ENCODE measurements at places on chromosomes 5 and 9.

DNA sequence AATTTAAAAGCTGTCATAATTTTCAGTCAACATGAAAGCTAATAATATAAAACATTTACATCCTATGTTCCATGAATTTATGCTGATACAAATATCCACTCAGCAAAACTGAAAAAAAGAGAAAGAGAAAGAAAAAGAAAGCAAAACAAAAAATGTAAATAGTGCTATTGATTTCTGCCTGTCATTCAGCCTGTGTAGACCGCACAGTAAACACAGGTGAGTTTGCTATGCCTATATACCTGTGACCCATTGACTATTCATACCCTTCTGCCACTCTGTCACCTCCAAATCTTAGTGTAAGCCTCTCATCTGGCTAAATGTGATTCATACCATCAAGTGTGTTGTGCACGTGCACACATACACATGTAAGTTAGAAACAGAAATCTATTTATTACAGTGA lies 359.0 kb upstream of the RORB start:
- DNase-seq = no peak

- DNase-seq = no peak
These were observed 3.8 kb downstream of the CDH9 start for GRCh38 chr5:27034565-27034964.

DNA sequence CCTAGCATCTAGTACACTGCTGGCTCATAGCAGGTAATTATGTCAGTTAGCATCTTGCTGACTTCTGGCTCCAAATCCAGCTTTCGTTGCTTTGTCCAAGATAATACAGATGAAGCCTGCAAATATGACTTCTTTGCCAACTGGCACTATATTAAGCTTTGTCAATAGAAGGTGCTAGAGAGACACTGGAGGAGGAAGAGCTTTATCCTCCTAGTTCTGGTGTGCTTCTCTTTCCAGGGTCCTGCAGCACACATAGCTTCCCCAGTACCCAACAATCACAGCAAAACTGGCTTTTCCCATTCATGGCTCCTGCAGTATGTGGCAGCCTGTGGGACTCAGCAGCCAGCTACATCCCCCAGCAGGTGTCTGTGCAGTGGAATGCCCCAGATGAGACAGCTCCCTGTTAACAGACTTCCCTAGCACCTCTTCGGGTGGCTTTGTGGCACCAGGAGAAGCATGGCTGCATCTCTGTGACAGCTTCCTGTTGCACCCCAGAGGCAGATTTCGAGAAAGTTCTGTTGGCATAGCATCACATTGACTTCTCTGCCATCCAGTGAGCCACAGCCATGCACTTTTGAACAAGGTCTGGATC lies 147.8 kb downstream of the OXCT1 start:
- no peak for DNase-seq

GRCh38 chr9:37486256-37486615 lies 488 bp downstream of the POLR1E start:
- DNase-seq = no peak

- DNase-seq = no peak
These were observed 35.7 kb downstream of the PCDHAC2 start for GRCh38 chr5:141001844-141002604.

GRCh38 chr5:167699432-167699831 lies 592.0 kb upstream of the WWC1 start:
- peak; percentile 100 for DNase-seq

DNA sequence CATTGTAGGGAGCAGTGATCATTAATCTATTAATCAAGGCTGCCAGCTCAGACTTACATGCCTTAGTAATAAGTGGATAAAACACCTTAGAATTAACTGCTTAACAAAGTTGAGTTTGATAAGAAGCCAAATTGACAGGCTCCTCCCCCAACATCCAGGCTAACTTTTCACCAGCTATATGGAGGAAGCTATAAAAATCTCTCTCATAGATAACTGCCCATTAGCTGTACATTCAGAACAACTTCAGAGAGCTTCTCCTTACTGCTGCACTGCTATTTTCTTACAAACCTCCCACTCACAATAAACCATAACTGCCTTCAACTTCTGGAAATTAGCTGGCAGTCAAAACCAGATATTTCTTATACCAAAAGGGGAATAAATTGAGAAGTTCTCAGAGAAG lies 364.1 kb downstream of the PRELID2 start:
- DNase-seq = no peak

DNA sequence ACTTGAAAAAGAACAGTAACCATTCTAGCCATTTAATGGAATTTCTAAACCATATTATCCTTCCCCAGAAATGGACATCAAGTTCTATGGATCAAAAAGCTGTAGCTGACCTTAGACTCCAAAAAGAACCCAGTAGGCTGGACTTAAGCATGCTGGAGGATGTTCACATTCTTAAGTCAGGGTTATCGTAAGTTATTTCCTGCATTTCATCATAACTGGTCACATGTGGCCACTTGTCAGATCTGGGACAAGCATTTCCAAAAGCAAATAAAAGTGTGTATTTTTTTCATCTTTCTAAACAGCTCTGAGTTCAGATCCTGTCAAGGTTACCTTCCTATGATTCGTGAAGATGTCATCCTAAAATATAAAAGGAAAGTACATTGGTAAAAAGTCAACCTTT lies 274.5 kb upstream of the PTGER4 start:
- DNase-seq = no peak

DNA sequence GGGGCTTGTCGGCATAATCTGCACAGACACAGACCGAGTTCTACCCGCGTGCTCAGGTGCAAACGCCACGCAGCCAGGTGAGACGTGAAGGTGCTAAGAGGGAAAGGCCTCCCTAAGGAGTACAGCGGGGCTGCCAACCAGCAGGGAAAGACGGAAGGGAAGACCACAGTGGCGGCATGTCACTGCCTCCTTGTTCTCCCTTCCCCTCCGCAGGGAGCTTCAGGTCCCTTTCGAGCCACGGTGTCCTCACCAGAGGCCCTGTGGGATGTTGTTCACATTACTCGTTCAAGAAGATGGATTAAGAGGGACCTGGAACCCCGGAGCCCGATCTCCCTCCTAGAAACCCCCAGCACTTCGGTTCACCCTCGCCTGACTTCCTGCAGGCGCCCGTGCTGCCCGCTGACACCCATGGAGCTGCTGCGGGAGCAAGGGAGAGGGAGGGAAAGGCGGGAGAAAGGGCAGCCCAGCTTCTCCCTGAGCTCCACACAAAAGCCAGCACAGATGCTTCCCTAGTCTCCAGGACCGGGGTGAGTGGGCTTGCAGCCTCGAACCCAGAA lies 686 bp downstream of the BRD9 start:
- DNase-seq = no peak
